ENCODE measurements at places on chromosomes 13 and 19.

- no peak for DNase-seq
Observed at GRCh38 chr13:109123971-109124370, 494.6 kb downstream of the MYO16 start.

DNA sequence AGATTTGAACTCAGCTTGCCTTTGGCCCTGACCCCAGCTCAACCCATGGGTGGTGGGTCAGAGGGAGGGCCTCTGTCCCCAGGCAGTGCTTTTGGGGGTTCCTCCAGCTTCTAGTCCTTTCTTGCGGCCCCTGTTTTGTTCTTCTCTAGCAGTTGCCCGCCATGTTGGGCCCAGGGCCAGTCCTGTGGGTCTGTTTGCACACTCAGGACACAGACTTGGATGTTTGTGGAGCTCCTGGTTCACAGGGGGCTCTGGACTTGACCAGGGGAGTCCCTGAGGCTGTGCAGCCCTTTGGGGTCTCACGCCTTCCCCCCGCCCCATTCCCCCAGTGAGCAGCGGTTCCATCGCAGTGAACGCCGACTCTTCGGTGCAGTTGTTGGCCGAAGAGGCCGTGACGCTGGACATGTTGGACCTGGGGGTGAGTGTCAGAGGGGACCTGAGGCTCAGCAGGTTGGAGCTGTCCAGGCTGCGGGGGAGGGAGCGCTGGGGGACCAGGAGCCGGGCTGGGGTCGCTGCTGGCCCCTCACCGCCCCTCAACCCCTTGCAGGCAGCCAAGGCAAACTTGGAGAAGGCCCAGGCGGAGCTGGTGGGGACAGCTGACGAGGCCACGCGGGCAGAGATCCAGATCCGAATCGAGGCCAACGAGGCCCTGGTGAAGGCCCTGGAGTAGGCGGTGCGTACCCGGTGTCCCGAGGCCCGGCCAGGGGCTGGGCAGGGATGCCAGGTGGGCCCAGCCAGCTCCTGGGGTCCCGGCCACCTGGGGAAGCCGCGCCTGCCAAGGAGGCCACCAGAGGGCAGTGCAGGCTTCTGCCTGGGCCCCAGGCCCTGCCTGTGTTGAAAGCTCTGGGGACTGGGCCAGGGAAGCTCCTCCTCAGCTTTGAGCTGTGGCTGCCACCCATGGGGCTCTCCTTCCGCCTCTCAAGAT, 2.5 kb downstream of the ATP5F1D start:
- DNase-seq, result no peak

DNA sequence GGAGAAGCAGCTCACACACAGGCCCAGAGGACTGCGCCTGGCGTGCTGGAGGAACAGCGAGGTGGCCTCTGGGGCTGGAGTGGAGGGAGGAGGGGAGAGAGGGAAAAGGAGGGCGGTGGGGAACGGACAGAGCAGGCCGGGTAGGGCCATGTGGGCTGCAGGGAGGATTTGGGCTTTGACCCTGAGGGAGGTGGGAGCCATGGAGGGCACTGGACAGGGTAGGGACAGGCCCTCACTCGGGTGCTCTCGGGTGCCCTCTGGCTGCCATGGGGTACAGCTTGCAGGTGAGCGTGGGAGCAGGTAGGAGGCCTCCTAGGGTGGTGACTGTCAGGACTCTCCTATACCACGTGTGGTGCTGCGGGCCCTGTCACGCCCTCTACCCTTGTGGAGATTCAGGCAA, 22.8 kb downstream of the PLIN4 start:
- DNase-seq, result no peak

GRCh38 chr19:58021541-58022282, 12.1 kb upstream of the ZSCAN1 start:
- peak; percentile 38 for DNase-seq

DNA sequence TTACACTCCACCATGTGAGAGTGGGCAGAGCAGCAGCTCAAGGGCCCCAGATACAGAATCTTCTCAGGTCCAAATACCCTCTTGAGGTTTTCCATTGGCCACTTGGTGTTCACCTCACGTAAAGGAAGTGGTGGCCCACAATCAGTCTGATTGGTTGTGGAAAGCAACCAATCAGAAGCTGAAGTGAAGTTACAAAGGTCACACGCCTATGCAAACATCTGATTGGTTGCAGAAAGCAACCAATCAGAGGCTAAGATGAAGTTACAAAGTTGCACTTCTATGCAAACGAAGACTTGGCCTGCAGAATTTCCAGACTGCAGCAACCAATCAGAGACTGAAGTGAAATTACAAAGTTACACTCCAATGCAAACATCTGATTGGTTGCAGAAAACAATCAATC, 14.3 kb upstream of the TM9SF2 start:
- DNase-seq, result no peak

DNA sequence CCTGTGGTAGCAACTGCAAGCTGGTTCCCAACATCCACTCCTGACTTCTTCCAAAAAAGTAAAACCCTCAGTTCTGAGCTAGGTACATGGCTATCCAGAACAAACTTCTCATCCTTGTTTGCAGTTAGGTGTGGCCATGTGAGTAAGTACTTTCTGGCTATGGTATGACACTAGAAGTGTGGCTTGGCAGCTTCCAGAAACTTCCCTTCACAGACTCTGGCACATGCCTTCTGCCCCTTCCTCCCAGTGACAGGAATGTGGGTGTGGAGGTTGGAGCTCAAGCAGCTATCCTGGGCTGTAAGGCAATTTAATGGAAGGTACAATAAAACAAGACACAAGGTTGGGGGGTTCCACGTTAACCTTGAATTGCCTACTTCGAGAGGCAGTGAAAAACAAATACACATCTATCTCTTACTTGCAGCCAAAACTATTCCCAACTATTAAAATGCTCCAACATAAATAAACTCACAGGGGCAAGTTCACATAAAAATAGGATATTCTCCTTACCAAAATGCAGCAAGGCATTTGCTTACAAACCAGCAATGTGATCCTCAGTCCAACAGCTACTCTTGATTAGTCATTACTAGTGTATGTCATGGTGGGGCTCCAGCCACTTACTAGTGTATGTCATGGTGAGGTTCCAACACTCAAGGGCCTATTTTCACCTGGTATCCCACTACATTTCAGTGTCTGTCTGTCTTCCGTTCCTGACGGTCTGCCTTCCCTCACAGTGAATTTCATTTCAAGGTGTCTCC, 3.1 kb downstream of the SMG9 start:
- DNase-seq, result no peak

GRCh38 chr13:105979131-105980011, 556.1 kb downstream of the EFNB2 start:
- no peak for DNase-seq

GRCh38 chr19:36183245-36183628, 31.0 kb upstream of the COX7A1 start:
- no peak for DNase-seq

DNA sequence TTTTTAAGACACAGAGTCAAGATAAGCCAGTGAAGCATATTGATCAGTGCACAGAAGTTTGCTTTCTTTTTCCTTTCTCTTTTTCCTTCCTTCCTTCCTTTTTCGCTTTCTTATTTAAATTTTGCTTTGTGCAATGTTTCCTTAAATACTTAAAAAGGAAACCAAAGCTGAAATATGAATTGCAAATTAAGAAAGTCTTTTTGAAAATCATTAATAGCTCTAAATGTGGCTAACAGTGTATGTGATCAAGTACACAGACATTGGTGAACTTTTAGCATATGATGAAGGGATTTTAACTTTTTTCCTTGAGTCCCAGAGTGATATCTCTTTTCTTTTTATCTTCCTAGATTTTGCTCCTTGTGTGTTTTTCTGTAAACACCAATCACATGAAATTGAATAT, 1356.9 kb upstream of the PRR20A start:
- DNase-seq, result no peak

DNA sequence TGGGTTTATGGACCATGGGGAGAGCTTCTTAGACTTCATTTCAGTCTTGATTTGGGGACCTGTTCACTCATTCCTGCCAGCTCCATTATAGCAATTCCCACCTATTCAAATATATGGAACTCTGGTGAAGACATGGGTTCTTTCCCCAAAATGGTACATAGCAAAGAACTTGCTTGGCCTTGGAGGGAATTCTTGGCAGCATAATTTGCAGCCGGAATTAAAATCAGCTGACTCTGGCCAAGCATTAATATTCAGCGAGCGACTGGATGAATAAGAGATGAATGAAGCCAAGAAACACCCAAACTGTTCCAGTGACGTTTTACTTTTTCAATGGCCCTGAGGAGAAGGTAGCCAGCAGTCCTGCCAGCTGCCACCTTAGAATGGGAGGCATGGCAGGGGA, 88.4 kb upstream of the SOX1 start:
- no peak for DNase-seq

DNA sequence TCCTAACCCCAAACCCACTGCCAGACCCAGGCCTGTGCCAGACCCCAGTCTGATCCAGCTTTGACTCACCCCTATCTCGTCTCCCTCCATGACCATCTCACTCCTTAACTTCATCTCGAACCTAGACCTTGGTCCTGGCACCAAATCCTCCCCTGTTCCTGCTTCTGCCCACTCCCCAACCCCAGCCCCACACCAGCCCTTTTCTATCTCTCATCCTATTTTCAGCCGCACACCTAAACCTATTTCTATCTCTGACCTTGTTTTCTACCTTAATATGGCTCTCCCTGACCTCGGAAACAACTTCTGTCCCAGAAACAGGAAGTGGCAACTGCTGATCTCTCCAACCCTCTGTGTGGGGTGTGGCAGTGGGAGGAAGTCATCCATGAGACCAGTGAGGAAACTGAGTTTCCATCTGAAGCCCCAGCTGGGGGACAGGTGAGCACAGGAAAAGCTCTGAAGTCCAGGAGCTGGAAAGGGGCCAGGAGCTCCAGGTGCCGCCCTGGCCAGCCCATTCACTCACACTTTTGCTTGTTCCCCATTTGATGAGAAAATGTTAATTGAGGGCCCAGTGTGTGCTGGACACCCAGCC, 13.7 kb downstream of the PTH2 start:
- no peak for DNase-seq

DNA sequence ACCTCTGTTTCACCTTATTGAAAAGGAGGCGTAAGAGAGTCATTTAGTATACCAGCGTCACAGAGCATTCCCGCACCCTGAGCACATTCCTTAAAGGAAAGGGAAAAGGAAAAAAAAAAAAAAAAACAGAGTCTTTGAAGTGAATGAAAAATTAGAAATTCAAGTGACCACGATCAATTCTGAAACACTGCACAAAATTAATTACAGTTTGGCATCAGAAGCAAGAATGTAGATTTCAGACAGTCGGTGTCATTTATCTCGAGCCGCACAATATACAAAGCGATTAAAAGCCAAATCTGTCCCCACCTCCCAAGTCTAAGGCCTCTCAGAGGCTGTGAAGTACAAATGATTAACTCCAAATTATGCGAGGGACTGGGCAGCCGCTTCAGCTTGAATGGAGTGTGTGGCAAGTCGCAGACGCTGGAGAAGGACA, 173.7 kb upstream of the ZNF507 start:
- DNase-seq, result no peak

DNA sequence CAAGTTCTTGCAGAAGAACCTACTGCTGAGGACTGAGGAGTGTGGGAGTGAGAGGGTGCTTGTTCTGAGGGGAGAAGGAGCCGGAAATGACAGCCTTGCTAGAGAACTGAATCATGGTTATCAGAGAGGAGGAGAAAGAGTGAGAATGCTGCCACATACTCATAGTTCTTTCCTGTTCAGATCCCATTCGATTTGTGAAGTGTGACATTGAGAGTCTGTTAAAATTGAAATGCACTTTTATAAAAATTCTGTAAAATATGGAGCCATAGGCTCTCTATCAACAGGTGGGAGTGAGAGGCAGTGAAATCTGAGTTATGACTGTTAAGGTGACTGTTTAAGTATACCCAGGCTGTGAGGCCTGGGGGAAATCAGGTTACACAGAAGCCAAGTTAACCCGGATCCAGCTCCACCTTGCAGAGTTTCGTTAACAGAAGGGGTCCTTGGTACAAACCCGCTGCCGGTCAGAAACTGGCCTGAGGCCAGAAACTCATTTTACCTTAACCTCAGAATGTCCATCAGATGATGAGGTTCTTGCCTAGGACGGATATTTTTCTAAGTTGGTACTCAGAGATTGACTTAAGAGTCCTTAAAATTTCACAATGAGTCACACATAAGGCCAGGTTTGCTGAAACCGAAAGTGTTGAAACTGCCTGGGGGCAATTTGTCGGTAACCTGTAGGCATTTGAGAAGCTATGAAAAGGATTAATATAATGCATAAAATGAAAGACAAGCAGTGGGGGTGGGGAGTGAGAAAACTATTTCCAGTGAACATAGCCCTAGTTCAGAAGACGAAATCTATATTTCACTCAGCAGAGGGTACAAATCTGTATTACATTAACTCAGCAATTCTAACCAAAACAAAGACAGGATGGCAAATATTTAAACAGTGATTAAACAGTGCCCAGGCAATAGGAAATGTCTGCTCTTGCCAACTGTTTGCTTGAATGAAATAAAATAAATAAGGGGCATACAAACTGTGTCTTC, 350.5 kb downstream of the KCNRG start:
- no peak for DNase-seq

DNA sequence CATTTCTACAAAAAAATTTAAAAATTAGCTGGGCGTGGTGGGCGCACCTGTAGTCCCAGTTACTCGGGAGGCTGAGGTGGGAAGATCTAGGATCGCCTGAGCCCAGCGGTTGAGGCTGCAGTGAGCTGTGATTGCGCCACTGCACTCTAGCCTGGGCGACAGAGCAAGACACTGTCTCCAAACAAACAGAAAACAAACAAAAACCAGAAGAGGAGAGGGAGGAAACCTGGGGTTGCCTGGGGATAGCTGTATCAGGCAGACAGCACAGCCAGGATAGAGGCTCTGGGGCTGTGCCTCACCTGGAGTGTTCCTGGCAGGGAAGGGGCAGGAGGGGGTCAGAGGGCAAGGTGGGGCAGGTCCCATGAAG, 2.6 kb upstream of the POLR2E start:
- no peak for DNase-seq

- DNase-seq, result no peak
Observed at GRCh38 chr19:38744298-38744681, at the start of gene CAPN12. CAPN12 (minus strand) TSS chr19:38744474; CDS start chr19:38744165, 309 bp downstream.

GRCh38 chr19:46993622-46994021, 26.0 kb upstream of the NPAS1 start:
- no peak for DNase-seq

- peak; percentile 12 for DNase-seq
Observed at GRCh38 chr13:91349992-91350911, 2.8 kb downstream of the MIR17HG start.

- DNase-seq, result no peak
Observed at GRCh38 chr13:110636701-110637201, 21.4 kb downstream of the NAXD start.

DNA sequence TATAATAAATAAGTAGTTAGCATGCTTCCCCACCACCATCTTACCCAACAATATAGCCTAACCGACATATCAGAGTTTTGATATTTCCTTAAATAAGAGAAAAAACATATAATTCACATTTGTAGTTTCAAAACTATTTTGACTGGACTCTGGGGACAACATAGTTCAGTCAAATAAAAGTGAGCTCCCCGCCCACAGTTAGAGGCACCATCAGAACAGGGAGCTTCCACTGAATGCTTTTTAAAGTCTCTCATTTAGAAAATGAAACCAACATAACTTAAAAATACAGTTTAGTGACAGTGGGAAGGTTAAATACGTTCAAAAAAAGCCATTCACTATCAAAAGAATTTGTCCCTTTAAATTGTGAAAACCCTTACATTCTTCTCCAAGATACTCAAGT, 92.8 kb downstream of the EPSTI1 start:
- DNase-seq, result no peak
